NCI-H226 (cell line): ENCODE measurements at places on chromosomes 4 and X.

- no peak for DNase-seq
Measured at GRCh38 chrX:132488180-132488705, 595 bp downstream of the MBNL3 start.

DNA sequence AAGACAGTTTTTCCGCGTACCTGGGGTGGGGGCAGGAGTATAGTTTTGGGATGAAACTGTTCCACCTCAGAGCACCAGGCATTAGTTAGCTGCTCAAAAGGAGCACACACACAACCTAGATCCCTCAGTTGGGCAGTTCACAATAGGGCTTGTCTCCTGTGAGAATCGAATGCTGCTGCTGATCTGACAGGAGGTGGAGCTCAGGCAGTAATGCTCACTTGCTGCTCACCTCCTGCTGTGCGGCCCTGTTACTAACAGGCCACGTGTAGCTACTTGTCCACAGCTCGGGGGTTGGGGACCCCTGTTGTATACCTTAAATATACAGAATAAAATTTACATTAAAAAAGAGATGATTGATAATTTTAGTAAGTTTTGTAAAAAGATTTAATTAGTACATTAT lies 191.5 kb downstream of the SLC7A11 start:
- DNase-seq, result peak; percentile 18

DNA sequence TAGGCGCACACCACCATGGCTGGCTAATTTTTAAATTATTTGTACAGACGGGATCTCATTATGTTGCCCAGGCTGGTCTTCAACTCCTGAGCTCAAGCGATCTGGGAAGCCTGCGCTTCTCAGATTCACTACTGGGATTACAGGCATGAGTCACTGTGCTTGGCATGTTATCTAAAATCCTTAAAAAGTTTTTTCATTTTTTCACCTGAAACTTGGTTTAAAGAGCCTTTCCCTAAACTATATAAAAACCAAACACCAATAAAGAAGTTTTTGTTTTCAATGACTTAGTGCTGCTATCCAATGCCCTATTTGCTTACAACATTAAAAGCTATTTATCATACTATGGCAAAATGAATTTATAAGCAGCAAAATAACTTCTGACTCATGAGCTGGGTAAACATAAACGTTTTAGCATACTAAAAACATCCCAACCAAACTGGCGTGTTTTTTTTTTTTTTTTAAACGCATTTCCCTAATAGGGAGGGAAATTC lies 127.8 kb downstream of the UBE2K start:
- DNase-seq, result peak; percentile 49

- DNase-seq, result peak; percentile 66
Measured at GRCh38 chr4:125390126-125390525, 75.4 kb downstream of the FAT4 start.

DNA sequence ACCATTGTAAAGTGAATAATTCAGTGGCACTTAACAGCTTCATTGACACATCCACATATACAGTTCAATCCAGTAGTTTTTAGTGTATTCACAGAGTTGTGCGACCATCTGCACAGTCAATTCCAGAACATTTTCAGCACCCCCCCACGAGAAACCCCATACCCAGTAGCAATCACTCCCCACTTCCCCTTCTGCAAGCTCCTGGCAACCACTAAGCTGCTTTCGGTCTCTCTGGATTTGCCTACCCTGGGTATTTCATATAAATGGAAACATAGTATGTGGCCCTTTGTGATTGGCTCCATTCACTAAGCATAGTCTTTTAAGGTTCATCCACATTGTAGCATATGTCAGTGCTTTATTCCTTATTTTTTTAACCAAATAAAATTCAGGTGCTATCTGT lies 10.0 kb downstream of the MSL3 start:
- no peak for DNase-seq

- peak; percentile 2 for DNase-seq
Measured at GRCh38 chrX:147912093-147912801, 528 bp downstream of the FMR1 start.

- DNase-seq, result no peak
Measured at GRCh38 chr4:1075809-1076699, 37.3 kb downstream of the RNF212 start.

DNA sequence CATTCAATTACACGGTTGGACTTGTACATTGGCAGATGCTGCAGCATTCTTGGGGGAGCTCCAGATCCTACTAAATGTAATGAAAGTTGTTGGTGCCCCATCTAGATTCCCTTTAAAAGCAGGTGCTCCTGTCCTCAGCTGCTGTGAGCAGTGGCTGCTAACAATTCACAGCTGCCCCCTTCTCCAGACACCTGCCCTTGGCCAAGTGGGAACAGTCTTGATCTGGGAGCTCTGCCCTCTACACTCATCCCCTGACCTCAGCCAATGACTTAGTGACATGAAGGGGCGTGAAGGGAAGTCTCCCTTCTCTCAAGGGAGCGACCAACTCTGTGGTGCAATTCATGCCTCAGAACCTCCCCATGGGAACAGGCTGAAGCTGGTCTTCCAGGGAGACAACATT lies 125.7 kb downstream of the EIF4E start:
- DNase-seq, result no peak

- peak; percentile 41 for DNase-seq
Measured at GRCh38 chrX:136816975-136817374, 36.2 kb upstream of the ARHGEF6 start.

DNA sequence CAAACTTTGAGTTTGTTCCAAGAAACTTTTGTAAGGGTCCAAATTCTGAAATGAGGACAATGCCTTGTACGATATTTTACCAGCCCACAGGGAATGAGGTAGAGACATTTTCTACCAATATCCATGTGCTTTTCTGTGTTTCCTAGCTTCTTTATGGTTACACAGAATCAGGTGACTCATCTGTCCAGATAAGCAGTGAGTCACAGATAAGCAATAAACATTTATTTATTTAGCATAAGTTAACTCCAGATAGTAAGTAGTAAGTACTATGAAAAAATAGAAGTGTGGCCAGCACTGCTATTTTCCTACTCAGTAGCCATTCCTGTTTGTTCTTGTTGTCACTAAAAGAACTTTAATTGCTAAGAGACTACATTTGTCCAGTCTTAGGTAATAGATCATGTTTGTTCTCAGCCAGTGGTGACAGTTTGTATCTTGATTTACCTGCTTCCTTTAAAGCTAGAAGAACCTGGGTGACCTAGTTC lies 7.4 kb downstream of the AFF1 start:
- DNase-seq, result peak; percentile 74

- no peak for DNase-seq
Measured at GRCh38 chrX:102599951-102600579, 750 bp downstream of the ARMCX5 start.

DNA sequence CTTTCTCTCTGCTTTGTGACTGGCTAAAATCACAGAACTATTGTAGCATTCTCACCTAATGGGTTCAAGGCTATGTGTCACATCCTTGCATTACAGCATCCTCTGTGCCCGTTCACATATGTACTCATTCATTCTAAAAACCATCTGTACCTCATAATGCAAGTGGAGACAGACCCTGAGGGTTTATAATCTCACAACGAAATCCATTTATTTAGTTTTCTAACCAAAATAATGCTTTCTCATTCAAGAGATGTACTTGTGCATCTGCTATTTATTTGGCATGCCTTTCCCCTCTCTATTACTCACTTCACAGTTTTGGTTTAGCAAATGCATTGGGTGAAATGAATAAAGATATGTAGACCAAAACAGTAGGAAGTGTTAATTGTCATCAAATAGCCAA lies 261.5 kb downstream of the DCHS2 start:
- no peak for DNase-seq

DNA sequence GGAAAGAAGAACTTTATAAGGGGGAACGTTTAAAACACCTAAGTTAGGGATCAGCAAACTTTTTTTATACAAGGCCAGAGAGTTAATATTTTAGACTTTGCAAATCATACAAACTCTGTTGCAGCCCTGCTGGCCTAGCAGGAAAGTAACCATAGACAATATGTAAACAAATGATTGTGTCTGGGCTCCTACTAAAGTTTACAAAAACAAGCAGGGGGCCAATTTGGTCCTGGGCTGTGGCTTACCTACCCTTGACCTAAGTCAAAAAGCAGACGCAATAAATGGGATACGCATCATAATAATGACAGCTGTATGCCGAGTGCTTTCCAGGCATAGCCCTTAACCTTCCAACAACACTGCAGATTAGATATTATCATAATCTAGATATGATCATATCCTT lies 4.9 kb downstream of the TASL start:
- no peak for DNase-seq

DNA sequence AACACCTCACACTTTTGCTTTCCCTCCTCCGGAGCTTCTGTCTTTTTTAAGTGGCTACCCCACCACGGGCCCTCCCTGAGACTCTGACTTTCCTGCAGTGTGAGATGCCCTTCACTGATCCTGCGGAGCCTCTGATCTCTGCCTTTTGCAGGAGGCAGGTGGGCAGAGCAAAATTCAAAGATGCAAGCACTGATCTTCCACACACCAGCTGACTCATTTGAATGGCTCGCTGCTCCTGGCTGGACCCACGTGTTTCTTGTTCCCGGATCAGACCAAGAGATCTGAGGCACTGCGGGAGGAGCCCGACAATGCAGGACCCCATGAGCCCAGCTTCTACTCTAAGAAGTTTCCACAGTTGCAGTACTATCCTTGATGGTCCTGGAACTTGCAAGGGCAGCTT lies 1607.9 kb upstream of the TENM3 start:
- no peak for DNase-seq

DNA sequence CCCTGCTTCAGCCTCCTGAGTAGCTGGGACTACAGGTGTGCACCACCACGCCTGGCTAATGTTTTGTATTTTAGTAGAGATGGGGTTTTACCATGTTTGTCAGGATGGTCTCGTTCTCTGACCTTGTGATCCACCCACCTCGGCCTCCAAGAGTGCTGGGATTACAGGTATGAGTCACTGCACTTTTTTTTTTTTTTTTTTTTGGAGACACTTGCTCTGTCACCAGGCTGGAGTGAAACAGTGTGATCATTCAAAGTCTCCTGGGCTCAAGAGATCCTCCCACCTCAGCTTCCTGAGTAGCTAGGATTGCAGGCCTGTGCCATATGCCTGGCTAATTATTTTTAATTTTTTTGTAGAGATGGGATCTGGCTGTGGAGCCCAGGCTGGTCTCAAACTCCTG lies 338.8 kb downstream of the PPP3CA start:
- no peak for DNase-seq

DNA sequence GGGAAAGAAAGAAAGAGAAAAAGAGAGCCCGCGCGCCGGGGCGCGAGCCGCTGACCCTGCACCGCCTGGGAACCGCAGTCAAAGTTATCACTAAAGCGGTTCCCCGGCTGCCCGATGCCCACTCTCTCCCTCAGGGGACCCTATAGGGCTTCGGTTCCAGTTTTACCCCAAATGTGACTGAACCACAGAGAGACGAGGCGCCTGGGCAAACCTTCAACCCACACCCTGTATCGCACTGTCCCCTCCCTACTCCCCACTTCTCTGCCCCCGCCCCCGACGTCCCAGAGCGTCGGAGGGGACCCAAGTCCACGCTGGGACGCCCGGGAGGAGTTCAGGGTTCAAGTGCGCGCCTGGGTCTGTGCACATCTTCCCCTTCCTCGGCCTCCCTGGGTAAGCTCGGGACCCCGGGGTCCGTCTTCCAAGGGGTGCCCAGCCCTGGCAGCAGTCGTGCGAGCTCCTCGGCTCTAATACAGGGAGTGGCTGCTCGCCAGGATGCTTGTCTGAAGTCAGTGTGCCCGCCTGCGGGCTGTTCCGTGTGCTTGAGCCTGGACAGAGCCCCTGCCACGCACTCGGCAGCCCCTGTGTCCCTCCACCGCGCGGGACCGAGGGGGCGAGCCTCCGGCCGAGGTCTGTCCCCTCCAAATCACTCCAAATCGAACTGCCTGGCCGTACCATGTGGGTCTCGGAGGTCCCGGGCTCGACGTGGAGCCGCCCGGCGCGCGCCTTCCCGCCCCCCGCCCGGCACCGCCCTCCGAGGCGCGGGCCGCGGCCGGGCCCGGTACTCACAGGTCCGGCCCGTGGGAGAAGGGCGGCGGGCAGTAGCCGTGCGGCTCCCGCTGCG lies 960 bp downstream of the TRPC3 start:
- no peak for DNase-seq

- DNase-seq, result no peak
Measured at GRCh38 chr4:142984871-142985585, 138.9 kb upstream of the INPP4B start.

DNA sequence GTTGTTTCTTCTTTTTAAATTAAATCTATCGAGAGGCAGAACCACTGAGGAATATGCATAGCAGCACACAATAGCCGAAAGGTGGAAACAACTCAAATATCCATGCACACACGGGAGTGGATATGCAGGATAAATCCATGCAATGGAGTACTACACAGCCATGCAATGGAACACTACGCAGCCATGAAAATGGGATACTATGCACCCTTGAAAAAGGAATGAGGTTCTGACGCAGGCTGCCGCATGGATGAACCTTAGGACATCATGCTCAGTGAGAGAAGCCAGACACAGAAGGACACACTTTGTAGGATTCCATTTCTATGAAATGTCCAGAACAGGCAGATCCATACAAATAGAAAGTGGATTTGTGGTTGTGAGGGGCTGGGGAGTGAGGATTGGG lies 18.4 kb upstream of the P2RY8 start:
- no peak for DNase-seq
